ENCODE measurements at places on chromosomes 2 and 18.
A peak's percentile ranks its signal among the peaks of the same experiment; 100 is the strongest.

DNA sequence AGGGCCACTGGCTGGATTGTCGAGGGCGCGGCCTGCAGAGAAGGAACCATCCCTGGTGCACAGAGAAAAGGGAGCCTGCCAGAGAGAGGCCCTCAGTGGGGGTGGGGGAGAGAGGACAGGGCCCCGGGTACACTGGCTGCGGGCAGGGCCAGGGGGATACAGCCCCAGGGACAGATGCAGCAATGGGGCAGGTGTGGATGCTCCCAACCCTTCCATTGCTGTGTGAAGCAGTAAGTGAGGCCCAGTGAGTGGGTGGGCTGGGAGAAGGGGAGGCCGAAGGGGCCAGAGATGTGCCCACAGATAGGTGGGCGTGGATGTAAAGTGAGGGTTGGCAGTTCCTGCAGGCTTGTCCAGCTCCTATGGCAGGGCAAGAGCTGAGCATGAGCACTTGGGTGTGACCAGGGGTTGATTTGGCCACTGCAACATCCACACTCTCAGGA is 7.4 kb downstream of the AGXT start:
- DNase-seq, result no peak

GRCh38 chr18:51168026-51168742 is 29.3 kb downstream of the MEX3C start:
- DNase-seq, result no peak

GRCh38 chr2:29212009-29212408 is 96.8 kb downstream of the CLIP4 start:
- no peak for DNase-seq

GRCh38 chr2:229300790-229301189 is 29.7 kb upstream of the PID1 start:
- DNase-seq, result no peak

GRCh38 chr2:6826081-6826913 is 39.4 kb downstream of the CMPK2 start:
- DNase-seq, result peak; percentile 26

GRCh38 chr18:4270016-4270415 is 185.1 kb downstream of the DLGAP1 start:
- DNase-seq, result no peak

DNA sequence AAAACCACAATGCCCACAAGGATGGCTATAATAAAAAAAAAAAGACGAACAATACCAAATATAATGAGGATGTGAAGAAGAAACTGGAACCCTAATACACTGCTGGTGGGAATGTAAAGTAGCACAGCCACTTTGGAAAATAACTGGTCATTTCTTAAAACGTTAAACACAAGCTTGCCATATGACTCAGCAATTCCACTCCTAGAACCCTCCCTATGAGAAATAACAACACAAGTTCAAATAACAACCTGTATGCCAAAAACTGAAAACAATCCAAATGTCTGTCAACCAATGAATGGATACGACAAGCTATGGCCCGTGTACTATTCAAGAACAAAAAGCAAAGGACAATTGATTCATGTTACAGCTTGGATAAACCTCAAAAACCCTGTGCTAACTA is 7.0 kb upstream of the ALPK2 start:
- no peak for DNase-seq

GRCh38 chr2:210577263-210578071 is 21.1 kb downstream of the CPS1 start:
- DNase-seq, result peak; percentile 12

- no peak for DNase-seq
These were observed 59.6 kb downstream of the ASB1 start for GRCh38 chr2:238486123-238486848.

DNA sequence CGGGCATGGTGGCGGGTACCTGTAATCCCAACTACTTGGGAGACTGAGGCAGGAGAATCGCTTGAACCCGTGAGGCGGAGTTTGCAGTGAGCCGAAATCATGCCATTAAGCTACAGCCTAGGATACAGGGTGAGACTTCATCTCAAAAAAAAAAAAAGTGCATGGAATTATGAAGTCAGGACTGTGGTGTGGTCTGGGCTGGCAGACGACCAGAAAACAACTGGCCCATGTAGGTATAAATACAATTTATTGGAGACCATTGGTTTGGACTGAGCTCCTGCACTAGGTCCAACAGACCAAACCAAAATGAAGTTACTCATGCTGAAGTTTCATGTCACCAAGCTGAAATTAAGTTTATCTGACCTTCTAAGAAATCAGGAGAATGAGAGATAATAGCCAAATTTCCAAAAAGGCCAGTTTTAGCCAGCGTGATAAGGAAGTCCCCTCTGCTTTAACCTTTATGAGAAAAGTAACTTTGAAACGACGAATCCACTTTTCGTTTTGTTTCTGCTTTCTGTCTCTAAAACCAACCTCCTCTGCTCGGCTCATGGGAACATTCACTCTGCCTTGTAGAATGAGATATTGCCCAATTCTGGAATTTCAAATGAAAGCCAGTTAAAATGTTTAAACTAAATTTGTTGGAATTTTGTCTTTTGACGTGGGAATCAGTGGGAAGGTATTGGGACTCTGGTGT is 17.7 kb upstream of the RAB10 start:
- no peak for DNase-seq

DNA sequence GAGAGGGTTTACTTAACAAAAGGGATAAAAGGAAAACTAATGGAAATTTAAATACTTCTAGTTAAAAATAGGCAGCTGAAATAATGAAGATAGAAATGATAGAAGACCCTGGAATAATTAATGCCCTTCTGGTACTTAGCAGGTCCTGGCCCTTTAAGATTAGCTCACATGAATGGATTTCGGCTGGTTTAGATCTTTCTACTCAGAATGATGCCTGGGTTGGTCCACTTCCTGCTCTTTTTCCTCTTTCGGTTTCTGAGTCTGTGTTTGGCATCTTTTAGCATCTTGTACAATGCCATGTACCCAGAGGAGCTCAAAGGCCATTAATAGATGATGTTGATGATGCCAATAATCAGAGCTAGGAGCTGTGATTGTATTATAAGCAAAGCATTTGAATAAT is 290.5 kb downstream of the CLIP4 start:
- no peak for DNase-seq

- DNase-seq, result no peak
These were observed 95.3 kb upstream of the BZW1 start for GRCh38 chr2:200716386-200716785.

- no peak for DNase-seq
These were observed 124.1 kb upstream of the ZBTB14 start for GRCh38 chr18:5419601-5420000.

DNA sequence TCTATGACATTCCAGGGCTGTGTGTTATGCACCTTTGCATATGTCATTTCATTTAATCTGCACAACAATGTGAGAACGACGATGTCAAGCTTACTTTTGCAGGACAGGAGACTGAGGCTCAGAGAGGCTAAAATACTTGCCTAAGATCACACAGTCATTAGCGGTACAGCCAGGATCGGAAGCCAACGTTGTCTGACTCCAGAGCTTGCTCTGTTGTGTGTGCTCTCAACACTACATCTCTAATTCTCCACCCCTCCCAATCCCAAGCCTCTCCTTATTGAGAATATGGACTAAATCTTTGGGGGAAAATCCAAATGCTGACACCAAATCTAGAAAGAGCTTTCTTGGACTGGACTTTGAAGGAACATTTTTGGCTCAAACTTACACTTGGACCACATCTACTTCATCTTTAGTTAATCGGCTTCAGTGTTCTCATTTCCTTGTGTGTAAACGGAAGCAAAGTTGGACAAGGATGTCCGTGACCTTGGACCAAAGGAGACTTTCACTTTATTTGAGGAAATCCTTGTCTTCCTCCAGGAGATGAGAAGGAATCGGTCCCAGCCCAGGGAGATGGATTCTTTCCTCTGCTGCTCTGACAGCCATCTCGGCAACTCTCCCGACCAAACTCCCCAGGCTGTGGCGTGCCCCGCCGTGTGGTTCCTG is 242.4 kb downstream of the LPIN1 start:
- DNase-seq, result no peak

Measured in GM12864 (cell line).